WTC11 (cell line): ENCODE measurements at places on chromosomes 5 and 9. TPM values are rescaled to one million over a fixed set of nuclear protein-coding genes. Genes with fewer than 3 reads are reported as not detected.

GRCh38 chr5:89117124-89117644 is 234.2 kb upstream of the MEF2C start:
- H3K4me1 ChIP-seq: no peaks in the 10 kb centered on the region
- H3K36me3 ChIP-seq: no peaks in the 10 kb centered on the region
- H3K4me3 ChIP-seq: no peak overlapping the region
- no peak for DNase-seq
- H3K27me3 ChIP-seq: no peaks in the 10 kb centered on the region
- no peak overlapping the region for H3K27ac ChIP-seq

- H3K27ac ChIP-seq: peak overlapping the region; percentile 55; the same call in 1 of the 2 replicates
- no peaks in the 10 kb centered on the region for H3K4me1 ChIP-seq
- DNase-seq: no peak
- no peak overlapping the region for H3K4me3 ChIP-seq
- peaks cover 70% of the 10 kb centered on the region for H3K36me3 ChIP-seq
These were observed 18.0 kb downstream of the POLR1E start for GRCh38 chr9:37503736-37504135.

GRCh38 chr5:72137826-72138409 is 30.6 kb downstream of the MAP1B start:
- no peaks in the 10 kb centered on the region for H3K36me3 ChIP-seq
- peaks cover 39% of the 10 kb centered on the region for H3K4me1 ChIP-seq
- H3K4me3 ChIP-seq: no peak overlapping the region
- no peaks in the 10 kb centered on the region for H3K27me3 ChIP-seq
- H3K27ac ChIP-seq: no peak overlapping the region

The ARID3C gene
- total RNA-seq: 0.14 to 0.23 TPM (median 0.15 TPM) in 3 replicates

DNA sequence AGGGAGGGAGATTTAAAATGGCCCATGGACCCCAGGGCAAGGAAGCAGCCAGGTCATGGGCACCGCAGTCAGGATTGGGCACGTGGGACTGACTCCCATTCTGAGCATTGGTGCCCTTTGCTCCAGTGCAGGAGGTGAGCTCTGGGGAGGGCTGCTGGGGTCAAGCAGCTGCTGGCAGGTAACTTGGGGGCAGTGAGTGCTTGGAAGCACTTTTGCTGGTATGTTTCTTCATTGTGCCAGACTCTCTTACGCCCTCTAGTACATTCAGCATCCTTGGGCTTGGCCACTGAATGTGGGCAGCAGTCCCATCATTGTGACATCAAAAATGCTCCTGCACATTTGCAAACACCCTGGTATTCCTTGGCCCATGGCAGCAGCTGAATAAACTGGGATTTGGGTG is 32.7 kb downstream of the PRRC2B start:
- peak overlapping the region; percentile 57 for H3K27ac ChIP-seq
- H3K27me3 ChIP-seq: no peaks in the 10 kb centered on the region
- peaks cover 50% of the 10 kb centered on the region for H3K4me1 ChIP-seq
- H3K36me3 ChIP-seq: peaks cover 9% of the 10 kb centered on the region
- H3K4me3 ChIP-seq: no peak overlapping the region

The SKP2 gene
- 64.2 to 68.0 TPM (median 66.4 TPM) in 3 replicates for total RNA-seq

The ARL14EPL gene
- not detected in 3 replicates for total RNA-seq

GRCh38 chr5:546376-546908 is 22.2 kb upstream of the SLC9A3 start:
- peaks cover 33% of the 10 kb centered on the region for H3K27me3 ChIP-seq
- H3K4me1 ChIP-seq: no peaks in the 10 kb centered on the region
- DNase-seq: peak; percentile 3
- no peaks in the 10 kb centered on the region for H3K36me3 ChIP-seq
- H3K27ac ChIP-seq: no peak overlapping the region

DNA sequence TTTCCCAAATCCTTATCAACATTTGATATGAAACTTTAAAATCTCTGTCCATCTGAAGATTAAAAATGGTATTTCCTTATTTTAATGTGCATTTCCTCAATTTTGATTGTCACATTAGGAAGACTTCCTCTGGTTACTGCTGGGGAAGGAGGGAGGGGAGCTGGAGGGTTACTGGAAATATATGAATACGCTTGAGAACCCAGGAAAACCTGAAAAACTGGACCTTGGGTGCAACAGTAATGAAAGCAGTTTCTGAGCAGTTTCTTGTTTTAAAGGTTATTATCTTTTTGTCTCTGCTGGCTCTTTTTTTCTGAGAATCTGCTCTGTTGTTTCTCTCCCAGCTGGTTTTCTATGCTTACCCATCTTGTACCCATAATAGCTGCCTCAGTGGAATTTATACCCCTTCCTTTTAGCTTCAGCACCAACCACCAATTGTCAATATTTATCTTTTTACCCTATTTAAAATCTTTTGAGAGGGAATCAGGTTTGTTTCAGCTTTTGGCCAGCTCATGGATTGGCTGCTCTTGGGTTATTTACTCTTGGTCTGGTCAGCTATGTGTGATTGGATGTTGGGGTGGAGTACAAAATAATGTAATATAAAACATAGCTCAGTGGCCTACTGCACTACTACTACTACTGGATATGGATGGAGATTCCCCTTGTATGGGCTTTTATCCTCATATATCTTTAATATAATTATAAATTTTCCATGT is 67.4 kb downstream of the UNC13B start:
- DNase-seq: no peak
- no peaks in the 10 kb centered on the region for H3K36me3 ChIP-seq
- H3K4me3 ChIP-seq: no peak overlapping the region
- H3K27me3 ChIP-seq: no peaks in the 10 kb centered on the region

The TMEM252 gene
- total RNA-seq: not detected in 3 replicates

The NRG2 gene
- total RNA-seq: 0.44 to 0.73 TPM (median 0.46 TPM) in 3 replicates

The SLC46A2 gene
- 0.07 TPM in 1 of 3 replicates, not detected in the others for total RNA-seq

DNA sequence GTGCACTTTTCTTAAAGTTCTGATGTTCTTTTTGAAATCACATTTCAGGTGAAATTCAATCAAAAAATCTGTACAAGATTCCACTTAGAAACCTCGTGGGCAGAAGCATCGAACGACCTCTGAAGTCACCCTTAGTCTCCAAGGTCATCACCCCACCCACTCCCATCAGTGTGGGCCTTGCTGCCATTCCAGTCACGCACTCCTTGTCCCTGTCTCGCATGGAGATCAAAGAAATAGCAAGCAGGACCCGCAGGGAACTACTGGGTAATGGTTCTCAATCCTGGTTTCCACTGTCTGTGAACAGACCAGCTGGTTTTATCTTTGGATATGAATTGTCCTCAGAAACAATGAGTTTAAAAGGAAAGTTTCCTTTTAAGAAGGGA is 8.1 kb upstream of the SLC2A8 start:
- no peak overlapping the region for H3K4me3 ChIP-seq
- DNase-seq: no peak
- no peaks in the 10 kb centered on the region for H3K36me3 ChIP-seq

DNA sequence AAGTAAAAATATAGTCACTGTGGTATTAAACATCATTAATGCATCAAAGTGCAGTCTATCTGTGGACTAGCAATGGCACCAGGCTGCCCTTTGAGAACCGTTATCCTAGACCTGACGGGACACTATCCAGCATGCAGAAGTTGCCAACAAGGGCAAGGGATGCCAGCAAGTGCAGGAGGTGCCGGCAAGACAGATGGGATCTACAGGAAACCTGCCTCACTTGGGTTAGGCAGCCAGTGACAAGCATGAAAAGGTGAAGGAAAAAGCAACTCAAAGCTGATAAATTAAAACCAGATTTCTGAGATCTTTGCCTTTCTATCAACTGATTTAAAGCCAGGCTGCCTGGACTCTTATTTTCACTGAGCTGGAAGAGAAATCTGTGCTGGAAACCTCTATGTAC is 315.2 kb upstream of the PDE4D start:
- H3K36me3 ChIP-seq: no peaks in the 10 kb centered on the region
- H3K27me3 ChIP-seq: no peaks in the 10 kb centered on the region
- H3K4me1 ChIP-seq: peaks cover 18% of the 10 kb centered on the region
- H3K27ac ChIP-seq: no peak overlapping the region
- DNase-seq: no peak

DNA sequence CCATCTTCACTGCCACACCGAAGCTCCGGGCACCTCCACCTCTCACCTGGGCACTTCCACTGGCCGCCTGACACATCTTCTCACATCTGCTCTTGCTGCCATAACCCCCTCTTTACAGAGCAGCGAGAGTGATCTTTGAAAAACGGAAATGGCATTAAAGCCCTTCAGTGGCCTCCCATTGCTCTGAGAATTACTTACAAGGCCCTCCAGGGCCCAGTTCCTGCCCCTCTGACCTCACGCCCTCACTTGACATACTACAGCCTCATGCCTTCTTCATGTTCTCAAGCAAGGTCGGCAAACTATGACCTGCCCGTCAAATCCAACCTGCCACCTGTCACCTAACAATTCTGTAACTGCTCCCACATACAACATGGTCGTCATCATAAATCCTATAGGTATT is 187.3 kb downstream of the NR3C1 start:
- no peak for DNase-seq
- no peak overlapping the region for H3K4me3 ChIP-seq
- no peaks in the 10 kb centered on the region; the same call in 1 of the 2 replicates for H3K36me3 ChIP-seq
- H3K27me3 ChIP-seq: no peaks in the 10 kb centered on the region
- H3K4me1 ChIP-seq: peaks cover 30% of the 10 kb centered on the region
- no peak overlapping the region for H3K27ac ChIP-seq

The EPB41L4B gene
- 20.0 to 21.8 TPM (median 21.7 TPM) in 3 replicates for total RNA-seq

DNA sequence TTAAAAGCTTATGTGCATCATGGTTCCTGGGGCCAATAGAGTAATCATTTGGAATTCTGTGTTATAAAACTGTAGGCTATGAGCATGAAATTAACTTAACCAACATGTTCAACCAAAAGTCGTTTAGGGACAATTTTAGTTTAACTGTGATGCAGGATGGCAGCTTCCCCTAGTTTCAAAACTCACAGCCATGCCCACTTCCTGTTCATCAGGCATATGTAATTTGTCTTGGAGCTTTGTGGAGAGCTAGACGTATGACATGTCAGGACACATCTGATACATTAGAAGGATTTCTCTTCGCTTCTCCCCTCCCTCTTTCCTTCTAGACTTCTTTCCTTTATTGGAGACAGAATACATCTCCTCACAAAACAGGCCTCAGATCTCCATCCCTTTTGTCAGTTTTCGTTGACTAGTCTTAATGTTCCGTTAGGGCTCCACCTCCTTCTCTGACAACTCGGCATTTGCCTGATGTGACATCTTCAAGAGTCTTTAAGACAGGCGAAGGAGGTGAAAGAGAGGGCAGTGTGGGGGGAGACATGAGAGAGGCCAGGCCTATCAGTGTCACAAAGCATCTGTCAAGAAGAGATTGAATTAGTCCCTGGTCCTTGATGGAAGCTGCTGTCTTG is 176.0 kb downstream of the MSX2 start:
- H3K4me3 ChIP-seq: no peak overlapping the region
- peaks cover 9% of the 10 kb centered on the region; the same call in 1 of the 2 replicates for H3K36me3 ChIP-seq
- no peaks in the 10 kb centered on the region; the same call in 1 of the 2 replicates for H3K27me3 ChIP-seq

The IL7R gene
- 0.57 to 1.1 TPM (median 0.62 TPM) in 3 replicates for total RNA-seq

DNA sequence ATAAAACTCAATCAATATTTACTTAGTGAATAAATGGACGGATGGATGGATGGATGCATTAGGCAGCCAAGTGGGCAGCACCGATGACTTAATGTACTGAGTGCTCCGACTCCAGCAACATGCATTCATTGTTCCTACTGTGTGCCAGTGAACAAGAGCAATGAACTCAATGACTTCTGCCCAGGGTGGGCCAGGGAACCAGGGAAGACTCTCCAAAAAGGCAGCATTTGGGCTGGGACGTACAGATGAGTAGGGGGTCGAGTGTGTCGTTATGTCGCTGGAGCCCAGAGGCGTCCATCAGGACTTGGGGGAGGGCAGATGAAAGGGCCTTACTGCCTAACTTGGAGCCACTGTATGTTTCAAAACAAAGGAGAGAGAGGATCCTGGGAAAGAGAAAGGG is 126.4 kb downstream of the KCNIP1 start:
- no peak overlapping the region for H3K27ac ChIP-seq
- H3K36me3 ChIP-seq: no peaks in the 10 kb centered on the region
- H3K27me3 ChIP-seq: no peaks in the 10 kb centered on the region; the same call in 1 of the 2 replicates
- peaks cover 38% of the 10 kb centered on the region for H3K4me1 ChIP-seq
- H3K4me3 ChIP-seq: no peak overlapping the region

The ADCY2 gene
- total RNA-seq: 142 to 165 TPM (median 154 TPM) in 3 replicates

DNA sequence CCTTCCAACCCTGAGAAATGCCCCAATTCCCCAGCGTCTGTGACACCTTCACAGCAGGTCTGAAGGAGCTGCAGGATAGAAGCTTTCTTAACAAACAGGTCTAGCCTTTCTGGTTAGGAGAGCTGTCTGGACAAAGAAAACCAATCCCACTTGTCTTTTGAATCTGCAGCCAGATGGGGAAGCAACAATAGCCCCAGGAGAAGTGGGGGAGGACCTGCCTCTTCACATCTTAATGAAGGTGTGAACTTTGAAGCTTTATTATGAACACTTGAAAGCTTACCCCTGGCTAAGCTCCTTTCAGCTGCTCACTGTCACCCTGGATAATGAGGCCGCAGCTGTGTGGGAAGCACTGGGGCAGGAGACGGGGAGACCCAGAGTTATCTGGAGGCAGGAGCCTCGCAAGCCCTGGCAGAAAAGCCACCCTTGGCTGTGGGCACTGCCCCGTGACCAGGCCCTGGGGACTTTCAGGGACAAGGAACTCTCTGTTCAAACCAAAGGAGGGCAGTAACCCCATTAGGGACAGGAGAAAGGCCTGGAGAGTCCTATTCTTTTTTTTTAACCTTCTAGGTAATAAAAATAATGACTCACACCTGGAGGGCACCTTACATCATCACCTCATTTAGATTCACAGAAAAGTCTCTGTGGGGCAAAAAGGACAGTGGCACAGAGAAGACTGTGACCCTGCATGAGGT is 151.8 kb upstream of the RAD23B start:
- peaks cover 20% of the 10 kb centered on the region for H3K4me1 ChIP-seq
- H3K27ac ChIP-seq: peak overlapping the region; percentile 95
- H3K27me3 ChIP-seq: peaks cover 4% of the 10 kb centered on the region
- no peak for DNase-seq

DNA sequence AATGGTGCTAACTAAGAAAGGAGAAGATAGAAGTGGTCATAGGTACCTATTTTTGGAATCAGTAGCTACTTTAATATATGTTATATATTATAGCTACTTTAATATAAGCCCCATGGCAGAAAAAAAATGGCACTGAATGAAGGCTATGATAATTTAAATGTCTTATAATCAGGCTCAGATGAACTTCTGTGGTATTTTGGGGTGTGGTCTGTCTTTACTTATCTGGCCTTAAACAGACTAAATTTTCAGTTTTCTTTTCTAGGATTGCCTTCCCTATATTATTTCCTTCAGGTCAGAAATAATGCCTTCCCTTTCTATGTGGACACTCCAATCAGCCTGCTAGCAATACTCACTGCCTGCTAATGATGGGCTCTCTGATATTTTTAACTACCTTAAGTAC is 292.3 kb downstream of the SLF1 start:
- H3K4me1 ChIP-seq: no peaks in the 10 kb centered on the region
- no peak overlapping the region for H3K4me3 ChIP-seq
- H3K36me3 ChIP-seq: no peaks in the 10 kb centered on the region

GRCh38 chr9:74309654-74310053 is 187.5 kb upstream of the RORB start:
- H3K4me3 ChIP-seq: no peak overlapping the region
- peaks cover 12% of the 10 kb centered on the region for H3K36me3 ChIP-seq
- no peaks in the 10 kb centered on the region for H3K27me3 ChIP-seq
- H3K27ac ChIP-seq: no peak overlapping the region
